ENCODE measurements at places on chromosomes 6 and 20.

GRCh38 chr6:56757588-56757984 is 114.9 kb upstream of the DST start:
- DNase-seq, result no peak

- DNase-seq, result no peak
Measured at GRCh38 chr20:44407402-44408184, 52.1 kb downstream of the HNF4A start.

- DNase-seq, result no peak
Measured at GRCh38 chr6:132199343-132199742, 201.9 kb downstream of the MOXD1 start.

GRCh38 chr6:106084106-106084988 is 1.8 kb upstream of the PRDM1 start:
- no peak for DNase-seq

GRCh38 chr20:11522366-11522741 is 395.3 kb upstream of the BTBD3 start:
- no peak for DNase-seq

DNA sequence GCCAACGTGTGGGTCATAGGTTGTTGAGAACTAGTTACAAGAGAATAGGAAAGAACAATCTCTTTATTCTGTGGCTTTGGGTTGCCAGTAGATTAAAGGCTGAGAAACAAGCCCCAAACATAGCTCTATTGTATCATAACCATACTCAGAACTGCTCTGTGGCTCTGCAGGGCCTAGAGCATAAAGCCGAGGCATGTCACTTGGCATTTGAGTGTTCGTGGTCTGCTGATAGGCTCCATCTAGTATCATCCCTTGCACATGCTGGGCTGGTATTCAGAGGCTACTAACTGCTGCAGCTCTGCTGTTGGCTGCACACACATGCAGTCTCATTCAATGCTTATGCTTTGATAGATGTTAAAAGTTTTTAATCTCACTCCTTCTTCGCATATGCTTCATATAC is 157.9 kb downstream of the OGFRL1 start:
- no peak for DNase-seq
